ENCODE measurements at places on chromosomes 5 and 9.

- no peaks in the 10 kb centered on the region for H3K4me1 ChIP-seq
- DNase-seq, result no peak
- H3K4me3 ChIP-seq, result no peak overlapping the region
These were observed 14.8 kb downstream of the ATP10B start for GRCh38 chr5:160837211-160837610.

GRCh38 chr5:139088024-139088423, 110.1 kb downstream of the SIL1 start:
- H3K36me3 ChIP-seq, result no peaks in the 10 kb centered on the region
- no peak overlapping the region for H3K4me3 ChIP-seq
- H3K27ac ChIP-seq, result no peak overlapping the region
- no peaks in the 10 kb centered on the region for H3K27me3 ChIP-seq
- DNase-seq, result no peak
- peaks cover 18% of the 10 kb centered on the region for H3K4me1 ChIP-seq

DNA sequence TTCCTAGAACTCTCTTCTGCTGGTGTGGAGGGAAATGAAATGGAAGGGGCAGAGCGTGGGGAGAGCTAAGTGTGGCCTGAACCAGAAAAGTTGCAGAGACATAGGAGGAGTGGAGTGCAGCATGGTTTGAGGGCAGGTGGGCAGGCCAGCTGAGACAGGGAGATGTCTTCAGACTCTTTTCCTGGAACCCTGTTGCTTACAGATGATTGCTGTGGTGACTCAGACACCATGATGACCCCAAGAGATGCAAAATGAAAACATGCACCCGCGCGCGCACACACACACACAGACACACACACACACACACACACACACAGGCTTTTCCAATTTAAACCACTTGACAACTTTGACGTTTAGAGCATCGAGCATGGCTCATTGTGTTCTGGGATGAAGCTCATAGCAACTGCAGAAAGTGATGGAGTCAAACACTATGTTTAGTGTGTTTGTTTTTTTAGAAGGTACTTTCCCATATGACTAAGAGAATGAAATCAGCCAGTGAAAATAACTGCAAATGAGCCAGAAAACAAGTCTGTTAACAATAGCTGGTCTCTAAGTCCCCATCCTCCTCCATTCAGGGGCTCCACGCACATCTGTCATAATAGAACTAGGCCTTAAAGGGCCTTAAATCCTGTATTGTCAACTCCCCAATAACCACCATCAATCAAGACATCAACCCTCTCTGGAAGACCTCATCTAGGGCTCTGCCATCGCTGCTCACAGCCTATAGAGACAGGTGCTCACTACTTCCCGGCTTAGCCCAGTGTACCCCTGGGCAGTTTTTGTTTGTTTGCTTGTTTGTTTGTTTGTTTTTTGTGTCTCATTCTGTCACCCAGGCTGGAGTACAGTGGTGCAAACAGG, 9.6 kb downstream of the TMOD1 start:
- H3K4me3 ChIP-seq, result no peak overlapping the region
- peak overlapping the region; percentile 95 for H3K27ac ChIP-seq
- H3K4me1 ChIP-seq, result peaks cover 88% of the 10 kb centered on the region
- no peak for DNase-seq

- peaks cover 7% of the 10 kb centered on the region for H3K4me1 ChIP-seq
- H3K4me3 ChIP-seq, result no peak overlapping the region
- no peaks in the 10 kb centered on the region for H3K27me3 ChIP-seq
- H3K27ac ChIP-seq, result no peak overlapping the region
- DNase-seq, result no peak
These were observed 8.2 kb upstream of the GDNF start for GRCh38 chr5:37847978-37848425.

DNA sequence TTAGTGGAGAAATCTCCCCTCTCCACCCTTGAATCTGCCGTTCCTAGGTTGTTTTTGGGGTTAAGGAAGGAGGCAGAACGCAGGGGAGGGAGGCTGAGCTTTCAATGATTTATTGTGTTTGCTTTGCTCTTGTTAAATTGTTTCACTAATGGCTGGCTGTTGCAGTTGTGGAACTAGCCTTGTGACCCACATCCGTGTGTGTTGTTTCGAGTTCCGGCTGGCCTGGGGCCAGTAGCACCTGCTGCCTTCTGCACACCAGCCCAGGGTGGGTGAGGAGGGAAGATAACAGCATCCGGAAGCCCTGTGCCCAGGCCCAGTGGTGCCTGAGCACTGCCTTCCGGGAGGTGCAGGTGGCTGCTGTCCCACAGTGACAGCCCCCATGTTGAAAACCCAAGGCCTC, 3.6 kb downstream of the ERGIC1 start:
- peaks cover 70% of the 10 kb centered on the region for H3K4me1 ChIP-seq
- H3K27me3 ChIP-seq, result no peaks in the 10 kb centered on the region
- peaks cover 4% of the 10 kb centered on the region for H3K36me3 ChIP-seq

DNA sequence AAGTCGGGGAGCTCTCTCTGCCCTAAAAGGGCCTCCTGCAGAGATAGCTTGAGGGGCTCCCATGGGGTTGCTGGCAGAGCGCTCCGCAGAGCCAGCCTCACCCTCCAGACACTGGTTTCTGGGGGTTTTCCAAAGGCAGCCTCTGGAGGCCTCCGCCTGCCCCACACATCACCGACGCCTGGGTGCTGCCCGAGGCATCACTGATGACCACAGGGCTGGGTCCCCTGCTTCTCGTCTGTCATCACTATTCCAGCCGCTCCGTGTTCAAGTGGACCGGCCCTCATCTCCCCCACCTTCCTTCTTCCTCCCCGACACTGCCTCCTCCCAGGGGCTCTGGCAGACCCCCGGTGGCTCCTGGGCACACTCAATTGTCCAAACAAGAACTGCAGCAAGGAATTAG, 64.1 kb upstream of the IRX4 start:
- peaks cover 15% of the 10 kb centered on the region for H3K4me1 ChIP-seq
- no peak for DNase-seq
- H3K27ac ChIP-seq, result no peak overlapping the region
- H3K27me3 ChIP-seq, result no peaks in the 10 kb centered on the region

DNA sequence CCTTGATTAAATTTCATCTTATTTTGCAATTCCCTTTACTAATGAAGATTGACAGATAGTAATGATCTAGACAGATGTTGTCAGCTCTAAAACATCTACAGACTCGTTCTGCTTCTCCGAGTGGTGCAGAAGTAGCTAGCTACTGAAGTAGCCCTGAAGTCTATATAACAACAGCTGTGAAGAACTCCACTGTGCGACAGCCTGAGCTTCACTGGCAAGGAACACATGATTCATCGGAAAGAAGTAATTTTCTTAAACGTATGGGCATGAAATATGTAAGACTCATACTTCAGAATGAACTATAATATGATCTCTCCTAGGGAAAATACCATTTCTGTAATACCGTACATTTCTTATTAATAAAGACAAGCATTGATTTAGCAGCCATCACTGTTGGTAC, 96.2 kb downstream of the TRPM3 start:
- H3K27ac ChIP-seq, result no peak overlapping the region
- no peak overlapping the region for H3K4me3 ChIP-seq
- no peak for DNase-seq
- H3K4me1 ChIP-seq, result no peaks in the 10 kb centered on the region
- no peaks in the 10 kb centered on the region for H3K27me3 ChIP-seq
- no peaks in the 10 kb centered on the region for H3K36me3 ChIP-seq

DNA sequence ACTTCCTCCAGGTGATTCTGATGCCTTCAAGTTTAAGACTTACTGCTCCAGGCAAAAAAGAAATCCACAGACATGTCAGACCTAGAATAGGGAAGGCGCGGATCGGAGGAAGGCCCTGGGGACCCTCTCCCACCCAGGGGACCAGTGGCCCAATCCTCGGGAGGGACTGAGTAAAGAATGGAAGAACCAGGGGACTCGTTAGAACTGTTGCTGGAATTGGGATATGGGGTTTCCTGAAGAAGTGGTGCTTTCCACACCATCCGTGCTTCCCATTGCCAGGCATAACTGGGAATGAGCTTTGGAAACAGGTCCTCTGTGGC, 63.8 kb upstream of the SLC25A51 start:
- H3K27ac ChIP-seq, result no peak overlapping the region
- peaks cover 48% of the 10 kb centered on the region for H3K4me1 ChIP-seq
- no peak for DNase-seq

GRCh38 chr5:153974813-153975163, 63.9 kb downstream of the FAM114A2 start:
- H3K27me3 ChIP-seq, result no peaks in the 10 kb centered on the region
- no peaks in the 10 kb centered on the region for H3K4me1 ChIP-seq
- no peak for DNase-seq
- H3K36me3 ChIP-seq, result no peaks in the 10 kb centered on the region

DNA sequence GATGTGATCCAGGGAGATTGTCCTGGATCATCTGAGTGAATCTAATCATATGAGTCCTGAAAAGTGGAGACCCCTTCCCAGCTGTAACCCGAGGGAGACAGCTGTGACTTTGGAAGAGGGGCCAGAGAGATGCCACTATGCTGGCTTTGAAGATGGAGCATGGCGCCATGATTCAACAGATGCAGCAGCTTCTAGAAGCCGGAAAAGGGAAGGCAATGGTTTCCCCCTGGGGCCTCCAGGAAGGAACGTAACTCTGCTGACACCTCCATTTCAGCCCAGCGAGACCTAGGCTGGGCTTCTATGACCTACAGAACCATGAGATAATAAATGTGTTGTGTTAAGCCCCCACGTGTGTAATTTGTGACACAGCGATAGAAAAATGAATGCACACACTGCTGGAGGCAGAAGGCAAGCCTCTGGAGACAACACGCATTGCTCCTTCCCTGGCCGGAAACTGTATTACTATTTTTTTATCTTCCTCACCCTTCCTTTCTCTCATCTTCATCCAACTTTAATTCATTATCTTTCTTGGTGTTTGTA, 16.6 kb upstream of the SARDH start:
- no peaks in the 10 kb centered on the region for H3K36me3 ChIP-seq
- H3K27me3 ChIP-seq, result no peaks in the 10 kb centered on the region
- no peak overlapping the region for H3K27ac ChIP-seq

- no peak overlapping the region for H3K4me3 ChIP-seq
- H3K36me3 ChIP-seq, result no peaks in the 10 kb centered on the region
- no peaks in the 10 kb centered on the region for H3K27me3 ChIP-seq
- no peak for DNase-seq
- no peaks in the 10 kb centered on the region for H3K4me1 ChIP-seq
- H3K27ac ChIP-seq, result no peak overlapping the region
These were observed 101.3 kb downstream of the RASEF start for GRCh38 chr9:82961504-82962125.

GRCh38 chr5:148541054-148541835, 113.1 kb downstream of the HTR4 start:
- H3K27ac ChIP-seq, result no peak overlapping the region
- H3K36me3 ChIP-seq, result no peaks in the 10 kb centered on the region
- no peak overlapping the region for H3K4me3 ChIP-seq
- no peaks in the 10 kb centered on the region for H3K27me3 ChIP-seq
- no peaks in the 10 kb centered on the region for H3K4me1 ChIP-seq

GRCh38 chr5:135435467-135436330, 11.4 kb downstream of the DCANP1 start:
- H3K27ac ChIP-seq, result no peak overlapping the region
- no peaks in the 10 kb centered on the region for H3K27me3 ChIP-seq
- no peaks in the 10 kb centered on the region for H3K36me3 ChIP-seq
- DNase-seq, result peak; percentile 87
- H3K4me1 ChIP-seq, result peaks cover 18% of the 10 kb centered on the region
- H3K4me3 ChIP-seq, result no peak overlapping the region

- no peaks in the 10 kb centered on the region for H3K27me3 ChIP-seq
- no peak for DNase-seq
- no peak overlapping the region for H3K27ac ChIP-seq
- H3K4me3 ChIP-seq, result no peak overlapping the region
- no peaks in the 10 kb centered on the region for H3K4me1 ChIP-seq
These were observed 29.2 kb upstream of the IL13 start for GRCh38 chr5:132628814-132629213.

GRCh38 chr5:6576861-6577501, 55.9 kb downstream of the NSUN2 start:
- peak; percentile 90 for DNase-seq
- H3K4me3 ChIP-seq, result no peak overlapping the region
- no peaks in the 10 kb centered on the region for H3K36me3 ChIP-seq
- H3K27me3 ChIP-seq, result no peaks in the 10 kb centered on the region
- no peak overlapping the region for H3K27ac ChIP-seq

DNA sequence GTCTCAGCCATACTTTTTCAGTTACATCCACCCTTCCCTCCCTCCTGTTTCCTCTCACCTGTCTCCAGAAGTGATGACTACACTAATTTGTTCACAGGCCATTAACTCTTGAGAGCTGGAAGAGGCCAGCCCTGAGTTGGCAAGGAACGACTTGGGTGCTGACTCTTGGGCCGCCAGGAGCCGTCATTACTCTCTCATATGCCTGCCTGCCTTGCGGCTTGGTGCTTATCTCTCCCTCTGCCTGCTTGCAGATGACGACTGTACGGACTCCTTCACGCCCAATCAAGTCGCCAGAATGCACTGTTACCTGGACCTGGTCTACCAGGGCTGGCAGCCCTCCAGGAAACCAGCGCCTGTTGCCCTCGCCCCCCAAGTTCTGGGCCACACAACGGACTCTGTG, 66.1 kb downstream of the PAPPA start:
- no peak for DNase-seq
- H3K4me1 ChIP-seq, result no peaks in the 10 kb centered on the region
- no peak overlapping the region for H3K27ac ChIP-seq
- H3K36me3 ChIP-seq, result no peaks in the 10 kb centered on the region
- H3K27me3 ChIP-seq, result no peaks in the 10 kb centered on the region

DNA sequence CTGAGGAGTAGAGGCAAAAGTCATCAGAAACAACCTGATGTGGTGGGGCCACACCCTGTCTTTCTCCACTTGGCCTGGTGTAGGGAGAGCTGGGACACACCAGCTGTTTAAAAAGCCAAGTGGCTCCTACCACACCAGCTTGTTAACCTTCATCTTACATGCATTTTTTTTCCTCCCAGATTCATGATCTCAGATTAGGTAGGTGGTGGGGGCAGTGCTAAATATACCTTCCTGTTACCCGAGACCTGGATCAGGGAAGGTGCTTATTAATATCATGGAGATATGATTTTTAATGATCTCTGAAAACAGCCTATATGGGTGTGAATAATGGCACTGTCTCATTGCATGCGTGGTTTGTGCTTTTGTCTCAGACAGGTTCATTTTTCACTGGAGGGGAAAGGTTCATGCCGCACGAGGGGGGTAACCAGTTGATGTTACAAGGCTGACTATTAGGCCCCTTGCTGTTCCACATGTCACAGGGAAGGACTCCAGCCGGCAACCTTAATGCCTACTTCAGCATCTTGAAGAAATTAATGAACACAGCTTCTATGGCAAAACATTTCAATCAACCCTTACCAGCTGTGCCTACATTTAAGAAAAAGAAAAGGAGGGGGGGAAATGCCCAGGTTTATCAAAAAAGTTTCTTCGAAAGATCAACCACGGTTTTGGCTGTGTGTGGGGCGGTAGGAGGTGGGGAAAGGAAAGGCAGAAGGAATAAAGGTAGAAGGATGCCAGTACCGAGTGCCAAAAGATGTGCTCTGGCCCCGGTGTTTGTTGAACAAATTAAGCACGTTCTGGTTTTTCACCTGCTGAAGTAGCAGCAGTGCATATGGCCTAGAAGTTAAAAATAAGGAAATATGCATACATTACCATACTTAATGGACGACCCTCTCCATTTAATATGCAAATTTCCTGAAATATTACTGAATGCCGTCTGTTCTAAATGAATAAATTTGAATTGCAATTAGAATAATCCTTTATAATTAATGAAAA, 185.4 kb downstream of the EBF1 start:
- no peak overlapping the region for H3K27ac ChIP-seq
- no peaks in the 10 kb centered on the region for H3K36me3 ChIP-seq
- H3K4me1 ChIP-seq, result peaks cover 7% of the 10 kb centered on the region
- no peaks in the 10 kb centered on the region for H3K27me3 ChIP-seq

GRCh38 chr5:765948-766631, 18.4 kb downstream of the ZDHHC11B start:
- H3K4me3 ChIP-seq, result no peak overlapping the region
- DNase-seq, result no peak
- no peaks in the 10 kb centered on the region for H3K27me3 ChIP-seq
- peaks cover 5% of the 10 kb centered on the region for H3K4me1 ChIP-seq
- H3K36me3 ChIP-seq, result peaks cover 37% of the 10 kb centered on the region
- H3K27ac ChIP-seq, result no peak overlapping the region
